SW480 (cell line): ENCODE measurements at places on chromosomes 6 and 20.

- no peak for DNase-seq
These were observed 904 bp downstream of the B3GALT4 start for GRCh38 chr6:33277663-33278391.

- no peak for DNase-seq
These were observed 524 bp downstream of the C20orf203 start for GRCh38 chr20:32672982-32673851.

- DNase-seq: no peak
These were observed 96.8 kb upstream of the THEMIS start for GRCh38 chr6:127997496-127998164.

DNA sequence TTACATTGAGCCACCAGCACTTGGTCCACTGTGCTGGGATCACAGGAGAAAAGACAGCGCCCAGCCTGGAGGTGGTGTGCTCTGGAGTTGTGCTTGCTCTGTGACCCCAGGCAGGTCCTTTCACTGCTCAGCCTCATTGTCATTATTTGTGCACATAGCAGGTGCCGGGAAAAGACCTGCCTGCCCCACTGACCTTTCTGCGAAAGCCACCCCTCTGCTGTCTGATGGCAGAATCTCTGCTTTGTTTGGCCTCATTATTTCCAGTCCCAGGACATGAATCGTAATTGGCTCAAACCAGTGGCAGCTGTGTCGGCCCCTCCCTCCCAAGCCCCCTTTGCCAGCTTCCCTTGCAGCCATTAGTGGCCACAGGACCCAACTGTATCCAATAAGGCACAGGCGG is 185.2 kb upstream of the UST start:
- DNase-seq: no peak

DNA sequence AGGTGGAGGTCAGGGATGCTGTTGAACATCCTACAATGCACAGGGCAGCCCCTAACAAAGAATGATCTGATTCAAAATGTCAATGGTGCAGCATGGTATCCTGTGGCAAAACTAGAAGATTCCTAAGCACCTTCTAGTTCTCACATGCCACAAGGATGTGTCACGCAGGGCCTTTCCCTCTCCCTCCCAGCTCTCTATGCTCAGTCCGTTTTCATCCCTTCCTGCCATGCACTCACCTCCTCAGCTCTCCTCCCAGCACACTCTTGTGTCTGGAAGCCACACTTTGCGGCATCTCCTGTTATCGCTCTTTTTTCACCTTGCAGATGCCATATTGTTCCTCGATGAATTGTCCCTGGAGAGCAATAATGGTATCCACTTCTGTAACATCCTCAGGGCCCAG is 263.4 kb downstream of the CDC5L start:
- DNase-seq: no peak

- no peak for DNase-seq
These were observed 412.3 kb downstream of the PRKN start for GRCh38 chr6:162315291-162315690.

GRCh38 chr6:137121401-137121997 is 51.9 kb downstream of the IL22RA2 start:
- DNase-seq: no peak

- no peak for DNase-seq
These were observed 13.3 kb upstream of the DNAJC5 start for GRCh38 chr20:63881451-63882226.

DNA sequence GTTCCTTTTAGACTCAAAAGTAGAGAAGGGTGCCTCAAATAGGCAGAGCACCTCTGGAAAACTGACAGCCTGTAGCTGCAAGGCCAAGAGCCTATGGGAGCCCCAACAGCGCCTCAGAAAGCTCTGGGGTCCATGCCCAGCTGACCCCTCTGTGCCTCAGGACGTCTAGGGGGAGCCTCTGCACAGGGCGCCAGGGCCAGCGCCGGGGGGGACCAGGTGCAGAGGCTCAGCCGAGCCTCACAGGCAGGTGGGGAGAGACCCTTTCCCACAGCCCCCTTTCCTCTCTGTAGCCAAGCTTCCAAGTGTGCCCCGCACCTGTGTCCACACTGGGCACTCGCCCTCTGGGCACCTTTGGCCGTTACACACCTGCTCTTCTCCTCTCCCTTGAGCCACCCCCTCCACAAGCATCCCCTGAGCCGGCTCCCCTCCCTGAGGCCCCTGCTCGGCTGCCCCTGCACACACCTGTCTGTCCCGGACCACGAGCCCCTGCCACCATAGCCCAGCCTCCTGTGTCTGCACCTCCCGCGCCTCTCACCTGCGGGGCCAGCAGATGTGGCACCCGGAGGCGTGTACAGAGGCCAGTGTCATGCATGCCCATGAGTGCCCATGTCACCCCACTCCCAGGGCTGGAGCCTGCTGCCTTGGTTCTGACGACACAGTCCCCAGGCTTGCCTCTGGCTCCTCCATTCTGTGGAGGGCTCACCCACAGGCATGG is 53.2 kb downstream of the GINS1 start:
- DNase-seq: no peak

DNA sequence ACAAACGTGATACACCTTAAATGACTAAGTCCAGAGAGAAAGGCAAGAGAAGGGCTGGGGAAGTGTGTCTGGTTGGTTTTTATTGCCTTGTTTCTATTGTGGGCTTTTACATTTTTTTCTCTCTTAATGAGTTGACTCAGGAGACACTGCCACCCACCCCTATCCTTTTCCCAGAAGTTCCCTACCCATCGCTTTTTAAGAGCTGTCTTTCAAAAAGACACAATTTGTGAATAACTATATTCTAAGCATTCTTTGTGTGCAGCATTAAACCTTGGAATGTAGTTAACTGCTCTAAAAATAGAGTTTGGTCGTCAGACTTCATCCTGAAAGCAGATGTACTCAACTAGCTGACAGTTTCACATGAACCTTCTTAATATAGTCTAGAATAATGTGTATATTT is 174.9 kb downstream of the ISM1 start:
- DNase-seq: no peak

DNA sequence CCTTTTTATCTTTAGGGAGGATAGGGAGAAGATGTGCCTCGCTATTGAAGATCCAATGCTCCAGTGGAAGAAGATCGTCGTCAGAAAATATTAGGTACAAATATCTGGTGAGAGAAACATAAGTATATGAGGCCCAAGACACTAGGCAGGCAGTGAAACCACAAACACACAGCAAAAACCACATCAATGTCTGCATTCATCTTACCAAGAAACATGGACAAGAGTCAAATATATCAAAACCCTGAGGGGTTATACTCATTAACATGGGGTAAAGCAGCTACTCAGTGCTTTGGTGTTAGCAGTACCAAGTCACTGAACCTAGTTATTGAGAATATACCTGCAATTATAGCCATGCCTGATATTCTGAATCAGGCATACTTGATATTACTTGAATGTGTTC is 101.4 kb upstream of the FAM184A start:
- DNase-seq: peak; percentile 1

- DNase-seq: no peak
These were observed 23.5 kb upstream of the RNF24 start for GRCh38 chr20:4038676-4039370.

DNA sequence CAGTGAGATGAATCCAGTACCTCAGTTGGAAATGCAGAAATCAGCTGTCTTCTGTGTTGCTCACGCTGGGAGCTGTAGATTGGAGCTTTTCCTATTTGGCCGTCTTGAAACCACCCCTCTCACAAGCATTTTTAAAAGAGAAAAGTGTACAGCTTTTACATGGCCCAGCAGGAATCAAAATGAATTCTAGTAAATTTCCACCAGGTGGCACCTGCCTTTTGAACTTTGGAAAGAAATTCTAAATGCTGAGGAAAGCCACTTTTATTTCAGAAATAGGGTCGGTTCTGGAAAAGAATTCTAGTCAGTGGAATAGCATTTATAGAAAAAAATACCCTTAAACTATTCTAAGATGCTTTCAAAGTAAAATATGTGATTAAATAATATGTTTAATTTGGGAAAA is 647.8 kb downstream of the CD109 start:
- no peak for DNase-seq

- DNase-seq: no peak
These were observed 66.1 kb upstream of the CTNNBL1 start for GRCh38 chr20:37627767-37628130.

GRCh38 chr6:151566557-151566956 is 72.7 kb downstream of the CCDC170 start:
- no peak for DNase-seq

GRCh38 chr6:160347259-160348222 is 637 bp upstream of the SLC22A3 start:
- DNase-seq: peak; percentile 23

- no peak for DNase-seq
These were observed 14.3 kb downstream of the ZNF451 start for GRCh38 chr6:57104336-57104735.

GRCh38 chr6:155077784-155078183 is 82.7 kb downstream of the TIAM2 start:
- no peak for DNase-seq

GRCh38 chr6:92647630-92648029 is 771.7 kb downstream of the EPHA7 start:
- DNase-seq: peak; percentile 65

- DNase-seq: no peak
These were observed 41.6 kb downstream of the LYRM4 start for GRCh38 chr6:5219011-5219691.

DNA sequence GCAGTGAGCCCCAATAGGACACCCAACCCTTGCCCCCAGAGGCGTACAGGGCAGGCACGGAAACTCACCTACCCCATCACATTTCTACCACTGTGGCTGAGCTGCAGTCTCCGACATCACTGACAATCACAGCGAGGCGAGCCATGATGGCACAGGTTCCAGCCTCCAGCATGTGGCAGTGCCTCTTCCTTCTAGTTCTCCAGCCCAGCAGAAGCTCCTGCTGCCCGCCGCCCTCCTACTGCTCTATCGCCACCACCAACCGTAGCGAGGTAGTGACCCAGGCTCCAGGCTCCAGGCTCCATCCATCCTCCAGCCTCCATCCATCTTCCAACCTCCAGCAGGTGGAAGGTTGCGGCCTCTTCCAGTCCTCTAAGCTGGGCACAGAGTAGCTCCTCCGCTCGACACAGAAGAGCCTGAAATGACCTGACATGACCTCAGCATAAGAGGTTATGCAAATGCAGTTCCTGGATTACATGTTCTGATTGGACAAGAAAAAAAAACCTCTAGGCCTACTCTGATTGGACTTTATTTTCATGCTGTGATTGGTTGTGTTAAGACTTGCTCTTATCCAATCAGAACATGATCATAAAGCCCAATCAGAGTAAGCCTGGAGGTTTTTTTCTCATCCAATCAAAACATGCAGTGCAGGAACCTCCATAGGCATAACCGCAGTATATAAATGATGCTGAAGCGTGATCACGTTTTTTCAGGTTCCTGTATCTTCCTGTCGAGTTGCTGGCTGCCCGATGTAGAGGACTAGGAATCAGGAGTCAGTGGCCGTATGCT is 438.9 kb upstream of the ZNF337 start:
- DNase-seq: no peak

GRCh38 chr6:3328145-3328544 is 69.4 kb downstream of the PSMG4 start:
- no peak for DNase-seq

DNA sequence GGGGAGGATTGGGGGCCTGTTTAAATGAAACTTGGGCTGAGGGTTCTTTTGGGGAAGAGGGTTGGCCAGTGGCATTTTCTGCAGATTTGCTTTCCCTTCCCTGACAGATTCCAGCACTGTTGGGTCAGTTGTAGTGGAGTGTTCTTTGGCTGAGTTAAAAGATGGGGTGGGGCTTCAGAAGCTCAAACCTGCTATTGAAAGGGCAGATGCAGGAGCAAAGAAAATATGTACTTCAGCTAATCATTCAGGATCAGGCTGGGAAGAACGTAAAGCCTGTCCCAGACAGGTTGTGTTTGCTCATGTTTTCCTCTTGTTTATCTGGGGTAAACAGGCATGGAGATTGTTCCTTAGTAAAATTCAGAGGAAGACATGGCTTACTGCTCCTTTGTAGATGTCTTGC is 2.5 kb downstream of the SASH1 start:
- DNase-seq: no peak

- DNase-seq: no peak
These were observed 220.8 kb upstream of the MARCKS start for GRCh38 chr6:113636357-113636824.

DNA sequence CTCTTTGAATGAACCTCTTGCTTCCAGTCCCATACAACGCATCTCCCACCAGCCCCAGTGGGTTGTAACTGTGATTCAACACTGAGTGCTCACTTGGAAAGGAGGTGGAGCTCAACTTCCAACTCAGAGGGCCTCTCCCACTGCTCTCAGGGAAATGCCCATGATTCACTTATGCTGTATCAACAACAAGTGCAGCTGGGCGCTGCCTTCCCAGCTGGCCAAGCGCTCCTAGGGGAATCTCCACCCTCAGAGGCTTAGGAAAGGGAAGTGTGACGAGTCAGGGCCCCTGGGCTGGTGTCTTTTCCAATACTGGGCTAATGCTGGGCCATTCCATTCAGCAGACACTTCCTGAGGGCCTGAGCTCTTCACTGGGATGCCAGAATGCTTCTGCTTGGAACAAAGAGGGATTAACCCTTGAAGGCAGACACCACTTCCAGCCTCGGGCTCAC is 8.1 kb upstream of the OCSTAMP start:
- peak; percentile 55 for DNase-seq
